ENCODE measurements at places on chromosomes 7 and 10. TPM values are rescaled to one million over a fixed set of nuclear protein-coding genes. Genes with fewer than 3 reads are reported as not detected.

- peak overlapping the region; percentile 94 for H3K4me3 ChIP-seq
- DNase-seq, result no peak
- peak overlapping the region; percentile 61 for H3K27ac ChIP-seq
- peaks cover 11% of the 10 kb centered on the region for H3K4me1 ChIP-seq
- peaks cover 2% of the 10 kb centered on the region for H3K36me3 ChIP-seq
Observed at GRCh38 chr10:100186253-100187212, 704 bp upstream of the ERLIN1 start.

Gene DAGLB
- 45.0 TPM for total RNA-seq

Gene SLC13A1
- not detected for total RNA-seq

Gene GPR26
- not detected for total RNA-seq

GRCh38 chr10:44882166-44882720 is 28.9 kb upstream of the TMEM72 start:
- H3K27me3 ChIP-seq, result no peaks in the 10 kb centered on the region
- peaks cover 12% of the 10 kb centered on the region for H3K4me1 ChIP-seq
- H3K4me3 ChIP-seq, result no peak overlapping the region
- H3K27ac ChIP-seq, result no peak overlapping the region

Gene ERVW-1
- 0.16 TPM for total RNA-seq

- DNase-seq, result peak; percentile 48
- no peak overlapping the region for H3K27ac ChIP-seq
- H3K4me1 ChIP-seq, result peaks cover 3% of the 10 kb centered on the region
- H3K4me3 ChIP-seq, result no peak overlapping the region
Observed at GRCh38 chr10:98045785-98046389, 15.5 kb upstream of the CRTAC1 start.

DNA sequence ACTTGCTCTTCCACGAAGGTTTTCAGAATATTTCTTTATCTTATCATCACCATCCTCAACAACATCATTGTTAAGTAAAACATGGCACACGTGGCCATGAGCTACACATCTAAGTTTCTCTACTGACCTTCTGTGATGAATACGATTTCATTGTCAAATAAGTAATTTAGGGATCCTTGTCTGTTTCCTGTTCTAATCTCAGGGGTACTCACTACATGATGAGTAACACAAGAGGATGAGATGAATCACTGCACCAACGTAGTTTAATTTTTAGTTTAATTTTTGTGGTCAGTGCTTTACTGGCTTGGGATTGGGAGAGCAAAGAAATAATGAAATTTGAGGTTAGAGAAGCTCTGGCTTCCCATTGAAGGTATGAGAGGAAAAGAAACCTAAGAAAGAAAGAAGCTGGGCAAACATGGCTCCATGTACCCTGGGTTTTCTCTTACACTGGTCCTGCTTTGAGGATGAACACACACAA is 461.9 kb upstream of the KLF6 start:
- no peak for DNase-seq
- no peaks in the 10 kb centered on the region for H3K4me1 ChIP-seq
- H3K27me3 ChIP-seq, result no peaks in the 10 kb centered on the region
- no peak overlapping the region for H3K27ac ChIP-seq
- H3K4me3 ChIP-seq, result no peak overlapping the region

GRCh38 chr7:36896956-36897590 is 172.8 kb upstream of the AOAH start:
- H3K27ac ChIP-seq, result no peak overlapping the region
- H3K36me3 ChIP-seq, result peaks cover 22% of the 10 kb centered on the region
- H3K27me3 ChIP-seq, result no peaks in the 10 kb centered on the region
- no peak overlapping the region for H3K4me3 ChIP-seq
- DNase-seq, result no peak
- H3K4me1 ChIP-seq, result no peaks in the 10 kb centered on the region

- no peaks in the 10 kb centered on the region for H3K27me3 ChIP-seq
- H3K4me3 ChIP-seq, result no peak overlapping the region
- no peaks in the 10 kb centered on the region for H3K36me3 ChIP-seq
- H3K4me1 ChIP-seq, result no peaks in the 10 kb centered on the region
- DNase-seq, result no peak
Observed at GRCh38 chr10:123906296-123906695, 14.7 kb upstream of the CPXM2 start.

Gene MRC1
- not detected for total RNA-seq

GRCh38 chr10:3421537-3422257 is 249.1 kb upstream of the PITRM1 start:
- H3K4me3 ChIP-seq, result no peak overlapping the region
- peaks cover 25% of the 10 kb centered on the region for H3K27me3 ChIP-seq

GRCh38 chr10:79411546-79412495 is 33.6 kb downstream of the ZCCHC24 start:
- H3K4me1 ChIP-seq, result no peaks in the 10 kb centered on the region
- H3K27me3 ChIP-seq, result peaks cover 3% of the 10 kb centered on the region
- H3K27ac ChIP-seq, result no peak overlapping the region
- H3K36me3 ChIP-seq, result no peaks in the 10 kb centered on the region
- no peak overlapping the region for H3K4me3 ChIP-seq
- no peak for DNase-seq

Gene FAM25G
- total RNA-seq, result not detected

- H3K4me1 ChIP-seq, result no peaks in the 10 kb centered on the region
- H3K27ac ChIP-seq, result no peak overlapping the region
- peaks cover 23% of the 10 kb centered on the region for H3K27me3 ChIP-seq
- no peak overlapping the region for H3K4me3 ChIP-seq
Observed at GRCh38 chr7:156032973-156033372, 220.7 kb upstream of the SHH start.

- H3K4me1 ChIP-seq, result no peaks in the 10 kb centered on the region
- no peaks in the 10 kb centered on the region for H3K27me3 ChIP-seq
- H3K27ac ChIP-seq, result no peak overlapping the region
Observed at GRCh38 chr7:132122901-132123300, 453.4 kb downstream of the PLXNA4 start.

Gene CCSER2
- 109 TPM for total RNA-seq

DNA sequence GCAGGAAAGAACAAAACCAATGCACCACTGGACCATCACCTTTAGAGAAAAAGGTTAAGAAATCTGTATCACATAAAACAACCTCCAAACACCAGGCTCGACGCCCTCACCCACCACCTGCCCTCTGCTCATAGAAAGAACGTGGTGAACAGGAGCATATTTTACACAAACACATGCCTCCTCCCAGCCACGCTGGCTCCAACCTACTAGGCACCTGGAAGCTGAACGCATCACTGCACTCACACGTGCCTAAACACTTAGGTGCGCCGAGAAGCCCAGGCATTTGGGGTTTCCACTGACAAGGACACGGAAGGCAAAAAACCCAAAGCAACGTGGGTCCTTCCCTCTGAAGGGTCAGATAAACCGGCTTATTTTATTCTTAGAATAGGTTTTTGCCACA is 56.0 kb downstream of the PTPRN2 start:
- no peaks in the 10 kb centered on the region for H3K36me3 ChIP-seq
- no peak overlapping the region for H3K27ac ChIP-seq
- no peaks in the 10 kb centered on the region for H3K4me1 ChIP-seq
- no peaks in the 10 kb centered on the region for H3K27me3 ChIP-seq
- DNase-seq, result no peak

Gene FANK1
- total RNA-seq, result 2.2 TPM

- H3K4me3 ChIP-seq, result no peak overlapping the region
- no peaks in the 10 kb centered on the region for H3K4me1 ChIP-seq
- no peaks in the 10 kb centered on the region for H3K36me3 ChIP-seq
- H3K27ac ChIP-seq, result no peak overlapping the region
- H3K27me3 ChIP-seq, result no peaks in the 10 kb centered on the region
Observed at GRCh38 chr7:37833818-37834146, 14.6 kb upstream of the NME8 start.

- DNase-seq, result no peak
- H3K36me3 ChIP-seq, result no peaks in the 10 kb centered on the region
- H3K27ac ChIP-seq, result no peak overlapping the region
- no peak overlapping the region for H3K4me3 ChIP-seq
- H3K27me3 ChIP-seq, result no peaks in the 10 kb centered on the region
Observed at GRCh38 chr10:63832686-63833085, 311.5 kb downstream of the REEP3 start.

- H3K27ac ChIP-seq, result no peak overlapping the region
- no peak overlapping the region for H3K4me3 ChIP-seq
- H3K36me3 ChIP-seq, result no peaks in the 10 kb centered on the region
Observed at GRCh38 chr7:157615101-157615817, 278.5 kb downstream of the DNAJB6 start.

DNA sequence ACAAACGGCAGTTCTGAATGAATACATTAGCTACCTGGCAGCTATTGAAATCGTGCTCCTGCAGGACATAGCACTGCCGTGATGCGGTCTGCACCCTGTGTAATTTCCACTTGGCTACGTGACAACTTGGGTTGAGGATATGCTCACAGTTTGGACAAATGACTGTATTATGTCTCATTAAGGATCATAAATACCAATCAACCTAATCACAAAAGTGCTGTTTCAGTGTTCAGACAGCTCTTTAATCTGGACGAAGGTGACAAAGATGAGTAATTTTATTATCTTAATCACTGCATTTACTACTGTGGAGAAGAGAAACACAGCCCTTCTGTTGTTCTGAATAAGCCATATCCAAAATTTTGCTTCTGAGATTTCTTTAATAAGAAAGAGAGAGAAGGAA is 210.8 kb upstream of the PFKP start:
- no peak overlapping the region for H3K27ac ChIP-seq
- no peaks in the 10 kb centered on the region for H3K4me1 ChIP-seq
- no peak overlapping the region for H3K4me3 ChIP-seq
- H3K36me3 ChIP-seq, result no peaks in the 10 kb centered on the region
- no peak for DNase-seq

Gene ACSM6
- not detected for total RNA-seq

DNA sequence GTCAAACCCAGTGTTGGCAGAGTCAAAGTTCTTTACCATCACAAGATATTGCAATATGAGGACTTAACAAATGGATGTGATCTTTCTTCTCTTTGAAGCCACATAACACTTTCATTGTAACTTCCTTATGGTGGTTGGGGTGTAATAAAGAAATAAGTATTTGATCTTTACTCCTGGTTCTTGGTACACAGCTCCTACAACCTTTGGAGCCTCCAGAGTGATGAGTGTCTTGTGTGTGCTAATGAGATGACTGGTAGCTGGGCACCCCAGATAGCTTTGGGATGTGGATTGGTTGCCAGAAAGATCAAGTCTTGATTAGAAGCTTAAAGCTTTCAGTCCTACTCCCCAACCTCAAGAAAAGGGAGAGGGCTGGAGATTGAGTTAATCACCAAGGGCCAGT is 31.1 kb upstream of the YAE1 start:
- no peaks in the 10 kb centered on the region for H3K4me1 ChIP-seq
- no peak for DNase-seq
- no peak overlapping the region for H3K4me3 ChIP-seq

Gene ZNF425
- total RNA-seq, result 2.4 TPM

- no peak overlapping the region for H3K27ac ChIP-seq
- no peaks in the 10 kb centered on the region for H3K36me3 ChIP-seq
- H3K27me3 ChIP-seq, result peaks cover 4% of the 10 kb centered on the region
- no peaks in the 10 kb centered on the region for H3K4me1 ChIP-seq
- DNase-seq, result no peak
Observed at GRCh38 chr10:131119626-131120355, 191.7 kb downstream of the TCERG1L start.

- H3K27me3 ChIP-seq, result no peaks in the 10 kb centered on the region
- H3K4me3 ChIP-seq, result no peak overlapping the region
- DNase-seq, result no peak
Observed at GRCh38 chr7:111657018-111657417, 94.7 kb upstream of the IMMP2L start.

Gene CUBN
- 6.3 TPM for total RNA-seq

GRCh38 chr7:140734729-140735128 is 38.2 kb downstream of the NDUFB2 start:
- no peaks in the 10 kb centered on the region for H3K4me1 ChIP-seq
- H3K27ac ChIP-seq, result no peak overlapping the region
- H3K36me3 ChIP-seq, result no peaks in the 10 kb centered on the region
- H3K27me3 ChIP-seq, result no peaks in the 10 kb centered on the region
- no peak overlapping the region for H3K4me3 ChIP-seq

Gene GNAT3
- total RNA-seq, result not detected

DNA sequence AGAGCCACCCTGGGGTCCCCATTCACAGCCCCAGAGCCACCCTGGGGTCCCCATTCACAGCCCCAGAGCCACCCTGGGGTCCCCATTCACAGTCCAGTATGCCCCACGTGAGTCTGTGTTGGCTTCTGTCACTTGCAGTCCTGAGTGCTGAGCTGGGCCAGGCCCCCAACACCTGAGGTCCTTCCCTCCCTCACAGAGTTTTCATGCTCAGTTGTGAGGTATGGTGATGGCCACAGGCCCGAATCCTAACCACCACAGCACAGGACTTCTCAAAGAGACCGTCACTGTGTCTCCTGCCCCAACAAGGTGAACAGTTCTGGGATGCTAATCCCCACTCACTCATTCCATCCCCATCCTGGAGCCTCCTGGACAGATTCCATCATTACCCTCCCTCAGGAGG is 239.2 kb downstream of the PTPRN2 start:
- H3K4me3 ChIP-seq, result no peak overlapping the region
- no peak for DNase-seq
- no peaks in the 10 kb centered on the region for H3K36me3 ChIP-seq
- H3K27me3 ChIP-seq, result peaks cover 22% of the 10 kb centered on the region
- no peak overlapping the region for H3K27ac ChIP-seq
- no peaks in the 10 kb centered on the region for H3K4me1 ChIP-seq

GRCh38 chr10:78605800-78606350 is 462.9 kb upstream of the ZMIZ1 start:
- H3K4me3 ChIP-seq, result no peak overlapping the region
- H3K27ac ChIP-seq, result no peak overlapping the region
- H3K27me3 ChIP-seq, result no peaks in the 10 kb centered on the region
- no peak for DNase-seq
- H3K4me1 ChIP-seq, result no peaks in the 10 kb centered on the region

GRCh38 chr7:101664436-101664835 is 35.3 kb upstream of the MYL10 start:
- H3K27ac ChIP-seq, result no peak overlapping the region
- H3K4me1 ChIP-seq, result no peaks in the 10 kb centered on the region
- no peak for DNase-seq
- H3K27me3 ChIP-seq, result no peaks in the 10 kb centered on the region
- no peaks in the 10 kb centered on the region for H3K36me3 ChIP-seq
- H3K4me3 ChIP-seq, result no peak overlapping the region

GRCh38 chr7:13077466-13077865 is 390.0 kb downstream of the ARL4A start:
- no peaks in the 10 kb centered on the region for H3K27me3 ChIP-seq
- DNase-seq, result no peak
- H3K4me1 ChIP-seq, result no peaks in the 10 kb centered on the region

DNA sequence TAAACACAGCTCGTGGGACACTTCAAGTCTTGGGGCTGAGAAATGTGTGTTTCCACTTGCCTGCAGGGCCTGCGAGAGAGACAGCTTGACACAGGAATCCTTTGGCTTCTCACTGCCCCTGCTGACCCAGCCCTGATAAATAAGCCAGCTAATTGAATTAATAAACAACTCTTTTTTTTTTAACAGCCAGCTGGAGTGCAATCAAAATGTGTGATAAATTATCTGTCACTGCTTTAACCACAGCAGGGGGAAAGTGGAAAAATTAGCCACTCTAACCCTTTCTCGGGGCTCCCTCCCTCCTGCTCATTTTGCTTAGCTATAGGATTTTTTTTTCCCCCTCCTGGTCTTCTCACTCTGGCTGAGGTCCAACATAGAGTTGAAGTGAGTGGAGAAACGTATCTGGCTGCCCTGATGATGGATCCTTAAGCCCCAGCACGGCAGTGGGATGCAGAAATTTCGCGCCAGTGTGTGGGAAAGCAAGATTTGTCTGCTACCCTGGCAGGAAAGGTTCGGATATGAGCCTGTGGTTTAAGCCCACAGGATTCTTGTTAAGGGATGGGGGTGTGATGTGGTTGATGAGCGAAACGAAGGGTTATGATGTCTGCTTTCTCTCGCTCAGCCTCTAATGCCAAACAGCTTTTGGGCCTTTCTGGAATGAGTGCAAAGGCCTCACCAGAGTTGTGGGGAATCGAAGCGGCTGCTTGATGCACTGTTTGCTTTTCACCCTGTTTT is 173.8 kb downstream of the TRIL start:
- H3K27me3 ChIP-seq, result no peaks in the 10 kb centered on the region
- no peaks in the 10 kb centered on the region for H3K4me1 ChIP-seq
- H3K36me3 ChIP-seq, result no peaks in the 10 kb centered on the region
- no peak overlapping the region for H3K4me3 ChIP-seq

Gene ZNF117
- 2.7 TPM for total RNA-seq

Gene CROT
- 17.2 TPM for total RNA-seq

Data from T-cell (primary cell).